CD4-positive, alpha-beta T cell treated with Interleukin-12 subunit alpha and Interleukin-12 subunit beta, for 1 hour (primary cell): ENCODE measurements at places on chromosomes 13 and 19.

DNA sequence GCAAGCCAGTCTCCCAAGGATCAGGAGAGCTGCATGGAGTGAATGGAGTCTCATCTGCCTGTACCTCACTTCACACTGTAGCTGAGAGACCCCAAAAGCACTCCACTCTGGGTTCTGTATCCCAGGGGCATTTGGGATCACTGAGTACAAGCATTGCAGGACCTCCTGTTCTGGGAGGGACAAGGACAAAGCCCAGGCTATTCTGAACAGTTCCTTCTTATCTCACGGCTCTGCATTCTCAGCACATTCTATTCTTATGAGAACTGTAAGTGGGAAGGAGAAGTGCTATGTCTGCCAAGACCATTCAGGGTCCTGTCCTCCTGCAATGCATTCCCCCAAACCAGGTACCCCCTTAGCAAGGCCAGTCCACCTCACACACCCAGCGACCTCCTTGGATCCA, 42.8 kb downstream of the RNF6 start:
- DNase-seq, result no peak

GRCh38 chr13:24863748-24864540, 100.0 kb downstream of the RNF17 start:
- no peak for DNase-seq

DNA sequence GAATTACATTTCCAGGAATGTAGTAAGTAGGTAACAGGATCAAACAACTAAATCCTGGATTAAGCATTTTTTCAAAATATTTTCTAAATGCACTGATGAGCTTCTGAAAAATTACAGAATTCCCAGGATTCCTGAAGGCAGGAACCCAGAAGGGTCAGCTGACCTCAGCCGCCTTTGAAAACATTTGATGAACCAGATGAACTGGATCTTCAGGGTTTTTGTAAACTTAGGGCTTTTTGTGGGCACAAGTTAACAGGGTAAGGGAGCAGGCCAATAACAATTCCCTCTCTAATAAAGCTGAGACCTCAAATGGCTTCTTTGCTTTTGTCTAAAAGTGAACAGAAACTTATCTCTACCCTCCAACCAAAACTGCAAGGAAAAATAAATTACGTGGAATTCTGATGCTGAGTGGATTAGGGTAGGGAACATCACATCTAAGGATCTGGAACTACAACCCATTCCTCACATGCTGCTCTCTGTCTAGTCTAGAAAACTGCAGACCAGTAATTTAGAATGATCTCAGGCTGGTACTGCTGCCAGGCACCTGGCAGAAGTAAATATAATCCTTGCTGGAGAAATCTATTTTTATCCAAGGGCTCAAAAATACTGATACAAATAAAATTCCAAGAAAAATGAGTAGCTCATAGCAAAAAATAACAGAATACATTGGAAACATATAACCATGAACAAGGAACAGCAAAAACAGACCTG, 48.2 kb upstream of the N4BP2L1 start:
- DNase-seq, result no peak

- peak; percentile 48 for DNase-seq
Measured at GRCh38 chr13:51125495-51126226, 14.6 kb upstream of the C13orf42 start.

DNA sequence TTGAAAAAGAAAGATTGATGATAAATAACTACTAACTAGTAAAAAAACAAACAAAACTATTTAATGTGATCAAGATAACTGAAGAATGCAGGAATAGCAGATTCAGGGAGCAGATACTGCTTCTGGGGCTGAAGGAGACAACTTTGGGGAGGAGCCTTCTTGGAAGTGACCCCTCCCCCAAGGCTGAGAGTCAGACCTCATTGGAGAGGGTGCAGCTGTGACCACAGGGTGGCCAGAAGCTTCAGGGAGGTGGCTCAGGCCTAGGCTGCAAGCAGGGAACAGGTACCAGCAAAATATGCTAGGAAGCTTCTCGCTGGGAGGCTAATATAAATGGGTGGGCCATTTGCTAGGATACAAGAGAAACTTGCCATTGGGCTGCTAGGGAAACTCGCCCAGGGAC, 149.9 kb downstream of the MYO16 start:
- DNase-seq, result no peak

DNA sequence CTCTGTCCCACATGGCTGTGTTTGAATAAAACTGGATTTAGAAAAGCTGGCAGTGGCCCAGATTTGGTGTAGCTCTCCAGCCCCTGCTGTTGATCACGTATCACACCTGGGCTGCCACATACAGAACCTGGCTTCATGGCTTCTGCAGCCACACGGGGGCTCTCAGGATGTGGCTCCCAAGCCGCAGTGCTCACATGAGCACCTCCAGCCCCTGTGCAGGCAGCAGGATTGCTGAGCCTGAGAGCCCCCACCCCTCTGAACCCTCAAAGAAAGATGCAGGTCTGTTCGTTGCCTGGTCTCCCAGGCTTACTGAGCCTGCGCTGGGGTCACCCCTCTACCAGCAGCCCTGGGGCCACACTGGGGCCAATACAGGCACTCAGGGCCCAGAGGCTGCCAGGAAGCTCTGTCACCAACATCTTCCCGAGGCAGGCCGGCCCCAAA, 2.7 kb downstream of the PLEKHF1 start:
- peak; percentile 74 for DNase-seq

- DNase-seq, result no peak
Measured at GRCh38 chr13:105616333-105617075, 919.0 kb downstream of the EFNB2 start.

DNA sequence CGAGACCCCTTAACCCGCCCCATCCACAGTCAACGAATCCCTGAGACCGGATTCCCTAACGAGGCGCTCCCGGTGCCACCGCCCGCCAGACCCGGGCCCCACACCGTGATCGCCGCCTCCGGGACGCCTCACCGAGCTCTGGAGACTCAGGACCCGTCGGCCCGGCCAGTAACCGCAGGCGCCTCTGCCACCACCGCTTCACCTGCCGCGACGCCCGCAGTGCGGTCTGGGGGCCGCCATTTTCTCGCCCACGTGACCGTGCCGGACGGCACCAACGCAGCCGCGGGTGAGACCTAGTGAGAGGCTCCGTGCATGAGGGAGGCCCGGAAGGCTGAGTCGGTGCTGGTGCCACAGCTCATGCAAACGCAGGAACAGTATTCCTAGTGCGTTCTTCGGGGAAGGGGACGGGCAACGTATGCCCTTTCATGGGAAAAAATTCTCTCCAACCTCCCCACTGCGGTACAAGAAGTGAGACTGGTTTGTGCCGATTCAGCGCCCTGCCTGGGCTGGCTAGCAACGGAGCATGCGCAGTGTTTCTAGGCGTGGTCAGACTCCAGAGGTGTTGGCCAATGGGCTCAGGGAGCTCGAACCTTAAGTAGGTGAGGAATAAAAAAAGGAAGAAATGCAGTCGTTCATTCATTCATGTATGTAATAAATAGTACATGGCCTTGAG, at the start of gene DOHH:
TSS of gene DOHH (minus strand) at position 246 of the 673 bp plus-strand sequence. CDS start 3,860 bp downstream, outside the sequence.
- peak; percentile 96 for DNase-seq

GRCh38 chr19:8988204-8988603, 22.0 kb downstream of the MUC16 start:
- peak; percentile 26 for DNase-seq

DNA sequence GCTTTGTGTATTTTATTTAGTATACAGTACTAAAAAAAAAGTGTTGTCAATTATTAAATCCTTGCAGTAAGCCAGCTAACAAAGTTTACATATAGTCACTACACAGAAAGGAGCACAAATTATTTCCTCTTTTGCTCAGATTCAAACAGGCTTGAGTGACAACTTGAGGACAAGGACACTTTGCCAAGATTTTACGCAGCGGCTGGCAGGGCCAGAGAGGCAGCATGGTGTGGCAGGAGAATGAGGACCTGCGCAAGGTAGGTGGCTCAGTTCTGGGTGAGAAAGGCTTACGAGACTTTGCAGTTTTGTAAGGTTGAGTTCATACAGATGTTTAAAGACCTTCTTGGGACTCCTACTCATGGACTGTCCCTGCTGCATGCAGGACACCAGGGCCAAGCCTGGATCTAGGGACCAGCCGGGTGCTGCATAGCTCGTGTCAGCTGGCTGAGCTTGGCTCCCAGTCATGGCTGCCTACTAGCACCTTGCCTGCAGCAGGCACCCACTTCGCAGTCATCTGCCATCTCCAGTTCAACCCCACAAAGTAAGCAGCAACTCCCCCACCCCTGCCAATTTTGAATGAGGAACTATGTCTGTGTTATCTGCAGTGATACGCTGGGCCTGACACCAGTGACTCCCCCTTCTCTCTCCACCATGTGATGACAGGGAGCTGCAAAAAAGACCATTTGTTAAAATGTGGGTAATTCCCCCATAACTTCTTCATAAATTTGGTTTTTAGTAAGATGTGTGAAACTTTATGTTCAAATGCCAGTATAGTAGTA, 3.7 kb upstream of the TUBA3C start:
- no peak for DNase-seq

- DNase-seq, result no peak
Measured at GRCh38 chr13:83877651-83878355, 4.5 kb downstream of the SLITRK1 start.

- DNase-seq, result no peak
Measured at GRCh38 chr13:75506018-75506417, 24.0 kb upstream of the TBC1D4 start.

DNA sequence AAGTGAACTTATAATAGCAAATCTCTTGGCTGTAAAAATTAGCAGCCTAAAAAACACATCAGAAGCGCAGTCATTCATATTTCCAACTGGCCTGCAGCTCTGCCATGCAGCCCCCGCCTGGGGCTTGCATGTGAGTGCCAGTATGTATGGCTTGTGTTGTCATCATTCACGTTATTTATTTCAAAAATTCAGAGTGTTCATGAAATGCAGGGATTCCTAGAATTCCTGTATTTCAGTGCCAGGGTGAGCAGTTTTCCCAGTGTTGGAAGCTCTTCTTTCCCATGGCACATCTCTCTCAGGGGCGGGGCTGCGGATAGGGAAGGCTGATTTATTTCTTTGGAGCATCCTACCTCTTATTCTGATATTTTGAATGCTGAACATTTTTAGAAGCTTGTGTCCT, 234.6 kb downstream of the FGF9 start:
- no peak for DNase-seq

GRCh38 chr19:55383279-55384130, 587 bp downstream of the TMEM238 start:
- DNase-seq, result peak; percentile 57

GRCh38 chr13:110600261-110600819, 15.0 kb upstream of the NAXD start:
- DNase-seq, result no peak

GRCh38 chr13:106570299-106570852, 2.4 kb upstream of the ARGLU1 start:
- DNase-seq, result peak; percentile 89

- DNase-seq, result no peak
Measured at GRCh38 chr13:46313432-46314257, 73.4 kb downstream of the RUBCNL start.

DNA sequence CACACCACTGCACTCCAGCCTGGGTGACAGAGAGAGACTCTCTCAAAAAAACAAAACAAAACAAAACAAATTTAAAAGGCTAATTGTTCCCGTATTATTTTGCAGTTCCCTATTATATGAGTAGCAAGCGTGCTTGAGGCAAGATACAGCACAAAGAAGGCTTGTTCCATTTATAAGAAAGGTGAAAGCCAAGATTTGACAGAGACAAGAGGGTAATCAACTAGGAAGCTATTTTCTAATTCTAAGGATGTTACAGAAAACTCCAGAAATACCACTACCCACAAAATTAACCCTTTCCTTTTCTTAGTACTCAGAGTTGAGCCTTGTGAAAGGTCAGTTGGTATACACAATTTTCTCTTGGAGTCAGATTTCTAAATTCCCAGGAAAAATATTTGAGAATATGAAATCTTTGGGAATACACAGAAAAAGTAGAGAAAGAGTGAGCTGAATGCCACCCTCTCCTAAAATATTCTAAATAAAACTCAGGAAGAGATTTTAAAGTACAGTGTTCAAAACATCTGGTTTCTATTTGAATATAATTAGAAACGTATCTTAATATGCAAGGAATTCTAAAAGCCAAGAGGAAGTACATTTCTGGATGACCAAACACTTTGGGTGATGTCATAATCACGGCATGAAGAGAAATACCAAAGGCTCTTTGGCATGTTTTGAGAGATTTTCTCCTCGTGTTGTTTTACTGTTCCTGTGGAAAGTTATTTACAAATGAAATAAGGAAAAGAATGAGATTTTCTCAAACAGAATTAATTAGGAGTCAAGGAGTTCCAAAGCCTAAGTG, 63.0 kb upstream of the FLT1 start:
- no peak for DNase-seq
